ENCODE measurements at places on chromosomes 3 and 15. TPM values are rescaled to one million over a fixed set of nuclear protein-coding genes. Genes with fewer than 3 reads are reported as not detected.

Gene C3orf62
- total RNA-seq, result 6.1 TPM

- H3K4me1 ChIP-seq, result no peaks in the 10 kb centered on the region
- peaks cover 42% of the 10 kb centered on the region for H3K36me3 ChIP-seq
- no peaks in the 10 kb centered on the region for H3K27me3 ChIP-seq
- no peak for DNase-seq
- H3K4me3 ChIP-seq, result no peak overlapping the region
These were observed 49.6 kb downstream of the CHD2 start for GRCh38 chr15:92949604-92950249.

- peaks cover 53% of the 10 kb centered on the region for H3K4me1 ChIP-seq
- H3K4me3 ChIP-seq, result peak within 1 kb of the TSS; percentile 80
- H3K36me3 ChIP-seq, result peaks cover 10% of the 10 kb centered on the region
- no peaks in the 10 kb centered on the region for H3K27me3 ChIP-seq
- peak within 1 kb of the TSS; percentile 86 for H3K27ac ChIP-seq
These were observed at the start of gene NTRK3 for GRCh38 chr15:88256279-88257230. NTRK3 (minus strand) TSS chr15:88256739; CDS start chr15:88256153, 586 bp downstream.

DNA sequence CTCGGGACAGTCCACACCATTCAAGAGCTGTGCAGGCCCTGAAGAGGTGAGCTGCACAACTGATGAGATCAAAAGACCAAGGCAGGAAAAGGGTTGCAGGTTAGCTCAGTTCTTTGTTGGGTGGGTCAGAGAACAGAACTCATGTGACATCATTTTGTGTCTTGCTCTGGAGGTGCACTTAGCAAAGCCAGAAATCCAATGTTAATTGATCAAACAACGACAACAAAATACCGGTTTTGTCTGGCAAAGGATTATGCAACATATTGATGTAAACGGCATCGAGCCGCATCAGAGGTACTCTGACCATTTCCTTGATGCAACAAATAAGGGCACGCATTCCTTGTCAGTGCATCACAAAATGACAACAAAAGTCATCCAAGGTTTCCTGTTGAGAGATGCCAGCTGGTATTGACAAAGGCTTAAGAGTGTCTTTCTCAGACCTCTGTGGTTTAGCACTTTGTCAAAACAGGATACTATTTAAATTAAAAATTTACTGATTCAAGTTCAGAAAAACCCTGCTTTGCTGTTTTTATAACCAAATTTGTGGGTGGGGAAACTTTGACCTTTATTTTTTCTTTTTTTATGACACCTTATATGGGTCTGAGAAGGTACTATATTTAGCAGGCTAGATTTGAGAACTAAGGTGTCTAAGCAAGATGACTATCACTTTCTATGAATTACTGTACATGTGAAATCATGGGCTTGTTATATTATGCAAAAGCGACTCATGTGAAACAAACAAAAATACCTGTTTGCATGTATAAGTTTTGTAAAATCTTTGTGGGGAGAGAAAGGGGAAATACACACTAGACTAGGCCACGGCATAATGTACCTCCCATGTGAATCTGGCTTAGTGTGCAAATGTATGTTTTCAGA is 496.1 kb downstream of the FOXP1 start:
- H3K27ac ChIP-seq, result no peak overlapping the region
- H3K27me3 ChIP-seq, result no peaks in the 10 kb centered on the region
- no peaks in the 10 kb centered on the region for H3K4me1 ChIP-seq
- H3K4me3 ChIP-seq, result no peak overlapping the region

DNA sequence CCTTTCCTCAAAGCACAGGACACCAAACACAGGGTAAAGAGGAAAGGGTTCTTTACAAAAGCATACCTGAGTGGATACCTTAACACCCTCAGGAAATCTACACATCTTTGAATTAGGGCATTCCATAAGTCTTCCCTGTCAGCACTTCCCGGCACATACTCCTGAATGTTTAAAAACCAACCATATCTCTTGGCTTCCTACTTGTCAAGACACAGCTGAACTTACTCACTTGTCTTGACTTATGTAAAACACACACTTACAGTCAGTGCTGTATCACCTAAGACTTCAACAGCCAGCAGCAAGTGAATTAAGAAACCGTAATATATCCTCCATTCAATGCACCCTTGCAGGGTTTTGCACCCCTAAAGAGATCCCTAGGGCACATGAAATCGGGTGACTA is 17.5 kb downstream of the IL1RAP start:
- no peak for DNase-seq
- no peak overlapping the region for H3K4me3 ChIP-seq

GRCh38 chr3:48130321-48130904 is 57.8 kb downstream of the CDC25A start:
- H3K4me1 ChIP-seq, result peaks cover 15% of the 10 kb centered on the region
- DNase-seq, result peak; percentile 48
- H3K4me3 ChIP-seq, result no peak overlapping the region
- H3K27me3 ChIP-seq, result no peaks in the 10 kb centered on the region

DNA sequence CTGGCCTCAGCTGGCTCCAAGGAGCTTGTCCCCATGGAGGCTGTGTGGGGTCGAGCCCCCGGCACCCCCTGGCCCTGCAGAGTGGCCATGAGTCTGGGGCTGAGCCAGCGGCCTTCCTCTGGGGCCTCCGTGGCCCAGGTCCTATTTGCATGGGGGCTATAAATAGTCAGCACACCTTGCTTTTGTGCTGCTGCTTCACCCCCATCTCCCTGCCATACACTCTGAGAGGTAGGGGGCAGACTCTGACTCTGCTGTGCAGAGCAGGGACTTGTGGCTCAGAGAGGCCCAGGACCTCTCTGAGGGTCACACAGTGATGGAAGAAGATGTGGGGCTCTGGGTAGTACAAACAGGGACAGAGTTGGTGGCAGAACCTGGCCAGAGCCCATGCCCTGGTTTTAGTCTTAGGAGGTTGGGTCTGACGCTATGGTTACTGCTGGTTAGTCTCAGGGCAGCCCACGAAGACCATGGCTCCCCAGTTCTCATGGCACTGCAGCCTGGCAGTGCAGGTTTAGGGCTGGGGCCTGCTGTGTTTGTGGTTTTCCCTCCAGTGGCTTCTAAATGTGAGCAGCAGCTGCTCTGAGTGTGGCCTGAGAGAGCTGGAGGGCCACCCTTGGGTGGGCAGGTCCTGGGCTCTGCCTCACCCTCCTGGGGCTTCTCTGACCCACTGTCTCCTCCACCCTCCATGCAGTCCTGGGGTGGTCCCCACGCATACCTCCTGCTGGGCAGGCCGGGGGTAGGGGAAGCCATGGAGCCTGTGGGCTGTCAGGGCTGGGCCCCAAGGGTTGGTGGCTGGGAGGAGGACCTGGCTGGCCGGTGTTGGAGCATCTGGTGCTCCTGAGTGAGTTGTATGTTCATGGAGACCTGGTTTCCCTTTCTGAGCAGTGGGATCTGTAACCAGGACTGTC is 13.6 kb downstream of the PRKCD start:
- DNase-seq, result no peak
- H3K4me1 ChIP-seq, result peaks cover 32% of the 10 kb centered on the region
- no peak overlapping the region for H3K4me3 ChIP-seq

DNA sequence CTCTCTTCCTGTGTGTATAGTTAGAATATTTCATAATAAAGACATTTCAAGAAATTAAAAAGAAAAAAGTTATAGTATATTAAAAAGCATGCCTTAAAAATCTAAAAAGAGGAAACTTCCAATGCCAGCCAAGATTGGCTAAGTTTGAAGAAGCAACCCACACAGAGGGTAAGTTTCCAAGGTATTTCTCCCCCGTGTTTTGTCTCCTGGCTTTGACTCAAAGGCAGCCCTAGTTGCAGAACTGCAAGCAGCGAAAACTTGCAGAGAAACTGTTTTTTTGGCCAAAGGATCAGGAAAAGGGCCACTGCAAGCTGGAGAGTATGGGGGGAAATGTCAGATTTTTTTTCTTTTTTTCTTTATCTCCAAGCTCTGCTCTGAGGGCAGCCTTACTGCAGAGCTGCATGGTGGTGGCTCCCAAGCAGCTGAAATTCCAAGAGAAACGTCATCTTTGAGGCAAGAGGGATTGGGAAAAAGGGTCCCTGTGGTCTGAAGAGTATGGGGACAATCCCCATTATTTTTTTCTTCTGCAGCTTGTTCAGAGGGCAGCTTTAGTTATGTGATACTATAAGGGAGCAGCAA is 23.0 kb downstream of the HACL1 start:
- peaks cover 11% of the 10 kb centered on the region for H3K36me3 ChIP-seq
- H3K27ac ChIP-seq, result no peak overlapping the region
- H3K4me1 ChIP-seq, result no peaks in the 10 kb centered on the region
- H3K4me3 ChIP-seq, result no peak overlapping the region
- no peak for DNase-seq
- no peaks in the 10 kb centered on the region for H3K27me3 ChIP-seq

Data from spinal cord (tissue), 10 donors.